ENCODE measurements at places on chromosomes 16 and 17. TPM values are rescaled to one million over a fixed set of nuclear protein-coding genes. Genes with fewer than 3 reads are reported as not detected.

GRCh38 chr17:74187761-74188160 lies 15.7 kb upstream of the RPL38 start:
- peaks cover 4% of the 10 kb centered on the region for H3K27me3 ChIP-seq
- H3K36me3 ChIP-seq, result no peaks in the 10 kb centered on the region

- no peaks in the 10 kb centered on the region for H3K27me3 ChIP-seq
- H3K4me3 ChIP-seq, result no peak overlapping the region
- DNase-seq, result no peak
- H3K4me1 ChIP-seq, result no peaks in the 10 kb centered on the region
Observed at GRCh38 chr17:19494961-19495806, 38.5 kb upstream of the SLC47A1 start.

GRCh38 chr16:11250091-11250785 lies 5.8 kb downstream of the SOCS1 start:
- no peaks in the 10 kb centered on the region for H3K36me3 ChIP-seq
- no peak overlapping the region for H3K27ac ChIP-seq
- H3K27me3 ChIP-seq, result no peaks in the 10 kb centered on the region

DNA sequence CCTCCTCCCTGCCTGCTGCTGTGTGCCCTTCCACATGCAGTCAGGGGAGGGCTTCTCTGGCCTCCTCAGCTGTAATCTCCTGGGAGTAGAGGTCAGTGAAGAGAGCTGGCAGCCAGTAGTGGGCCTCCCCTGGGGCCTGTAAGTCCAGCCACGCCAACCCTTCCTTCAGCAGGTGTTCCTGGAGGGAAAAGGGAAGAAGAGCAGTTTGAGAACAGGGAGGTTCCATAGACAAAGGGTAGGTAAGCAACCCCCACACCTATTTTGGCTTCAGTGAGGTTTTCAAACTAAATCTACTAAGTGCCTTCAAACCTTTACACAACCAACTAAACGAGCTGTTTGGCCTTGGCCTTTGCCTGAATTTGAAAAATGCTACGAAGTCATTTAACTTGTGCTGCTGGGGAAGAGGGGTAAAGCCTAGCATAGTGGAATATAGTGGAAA lies 14.2 kb downstream of the SNF8 start:
- H3K27ac ChIP-seq, result no peak overlapping the region
- no peak for DNase-seq
- H3K4me3 ChIP-seq, result no peak overlapping the region
- H3K27me3 ChIP-seq, result no peaks in the 10 kb centered on the region
- no peaks in the 10 kb centered on the region for H3K4me1 ChIP-seq

The NEUROD2 gene
- not detected for total RNA-seq
